NCI-H2081 (cell line): ENCODE measurements at places on chromosomes 2 and 18.

DNA sequence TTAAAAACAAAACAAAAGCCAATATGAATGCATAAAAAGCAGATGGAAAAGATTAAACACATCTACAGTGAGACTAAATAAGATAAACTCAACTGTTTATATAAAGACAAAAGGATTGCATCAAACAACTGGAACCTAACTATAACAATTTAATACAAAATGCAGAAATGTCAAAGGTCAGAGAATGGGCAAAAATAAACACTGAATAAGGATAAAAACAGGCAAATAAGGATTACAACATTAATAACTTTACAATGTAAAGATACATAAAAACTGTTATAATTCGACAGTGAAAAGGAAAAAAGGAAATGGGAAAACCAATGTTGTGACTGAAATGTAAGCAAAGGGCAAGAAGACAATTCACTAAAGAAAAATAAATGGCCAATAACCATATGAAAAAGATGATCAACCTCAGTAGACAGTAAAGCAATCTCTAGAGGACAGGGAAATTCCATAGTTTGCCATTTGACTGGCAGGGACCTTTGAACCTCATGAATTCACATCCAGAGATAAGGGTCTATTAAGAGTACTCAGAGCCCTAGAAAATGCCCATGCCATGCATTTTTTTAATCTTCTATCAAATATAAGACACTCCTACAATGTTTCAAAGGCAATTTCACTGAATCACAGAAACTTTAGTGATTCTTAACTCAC, 83.7 kb downstream of the TMEM131 start:
- no peak for DNase-seq

GRCh38 chr2:39511605-39512433, 74.7 kb upstream of the MAP4K3 start:
- no peak for DNase-seq

DNA sequence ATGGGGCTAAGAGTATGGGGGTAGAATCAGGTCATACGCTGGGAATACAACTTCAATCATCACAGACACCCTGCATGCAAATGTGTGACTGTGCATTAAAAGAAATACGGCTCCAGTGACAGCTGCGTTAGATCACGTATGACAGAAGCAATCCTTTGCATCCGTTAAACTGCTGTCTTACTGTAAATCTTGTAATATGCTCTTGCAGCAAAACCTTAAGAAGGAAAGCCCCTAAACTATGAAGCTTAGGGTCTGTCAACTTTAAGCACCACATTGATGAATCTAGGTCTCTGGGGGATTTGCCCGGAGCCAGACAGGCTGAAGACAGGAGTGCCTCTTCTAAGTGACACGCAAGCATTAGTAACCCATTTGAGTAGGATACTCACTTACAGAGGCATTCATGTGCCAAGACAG, 84.7 kb upstream of the EML6 start:
- DNase-seq: no peak

- peak; percentile 94 for DNase-seq
Observed at GRCh38 chr2:138321458-138321857, 180.1 kb upstream of the SPOPL start.

DNA sequence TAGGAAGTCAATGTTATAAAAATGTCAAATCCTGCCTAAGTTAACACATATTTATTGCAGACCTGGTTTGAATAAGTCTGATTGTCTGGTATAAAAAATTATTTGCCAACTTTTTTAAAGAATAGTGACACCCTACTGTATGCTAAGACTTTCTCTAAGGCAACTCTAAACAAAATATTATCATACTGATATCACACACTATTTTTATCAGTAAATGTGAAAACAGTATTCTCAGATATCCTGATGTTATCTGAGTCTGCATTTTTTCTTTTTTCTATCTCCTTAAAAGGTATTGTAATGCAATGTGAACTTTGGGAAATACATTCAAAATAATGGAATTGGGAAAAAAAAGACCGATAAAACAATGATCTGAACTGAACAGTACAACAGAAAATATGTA, 127.1 kb downstream of the DOCK10 start:
- no peak for DNase-seq

DNA sequence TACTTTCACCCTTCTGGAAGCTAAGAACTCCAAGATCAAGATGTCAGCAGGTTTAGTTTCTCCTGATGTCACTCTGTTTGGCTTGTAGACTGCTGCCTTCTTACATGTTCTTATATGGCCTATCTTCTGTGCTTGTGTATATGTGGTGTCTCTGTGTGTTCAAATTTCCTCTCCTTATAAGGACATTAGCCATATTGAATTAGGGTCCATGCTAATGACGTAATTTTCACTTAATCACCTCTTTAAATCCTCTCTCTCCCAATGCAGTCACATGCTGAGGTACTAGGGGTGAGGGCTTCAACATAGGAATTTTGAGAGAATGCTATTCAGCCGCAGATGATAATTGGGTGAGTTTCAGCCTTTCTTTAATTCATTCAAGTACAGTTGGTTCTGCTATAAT, 458.3 kb upstream of the SYT4 start:
- no peak for DNase-seq

DNA sequence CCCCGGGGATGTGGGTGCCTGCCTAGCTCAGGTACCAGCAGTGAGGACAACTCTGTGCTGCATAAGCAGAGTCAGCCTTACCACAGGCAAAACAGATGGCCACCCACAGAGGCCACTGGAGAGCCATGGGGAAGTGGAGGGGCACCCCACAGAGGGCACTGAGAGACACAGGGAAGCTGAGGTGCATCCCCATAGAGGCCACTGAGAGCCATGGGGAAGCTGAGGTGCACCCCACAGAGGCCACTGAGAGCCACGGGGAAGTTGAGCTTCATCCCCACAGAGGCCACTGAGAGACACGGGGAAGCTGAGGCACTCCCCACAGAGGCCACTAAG, 134.1 kb upstream of the EPAS1 start:
- no peak for DNase-seq

DNA sequence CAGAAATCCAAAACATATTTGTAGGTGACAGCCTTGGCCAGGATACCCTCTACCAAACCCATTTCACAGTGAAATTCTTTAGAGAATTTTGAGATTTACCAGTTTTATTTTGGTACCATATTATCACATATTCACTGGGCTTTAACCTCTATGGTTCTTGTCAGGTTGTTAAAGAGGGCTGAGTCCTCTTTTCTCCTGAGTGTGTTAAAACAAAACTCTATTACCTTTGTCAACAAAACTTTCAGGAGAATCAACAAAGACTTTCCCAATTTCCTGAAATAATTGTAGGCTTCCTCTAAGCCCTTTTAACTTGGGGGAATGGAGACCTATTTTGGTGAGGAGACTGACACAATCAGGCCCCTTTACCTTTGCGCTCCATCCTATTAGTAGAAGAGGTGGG, 155.2 kb downstream of the TRABD2A start:
- no peak for DNase-seq

DNA sequence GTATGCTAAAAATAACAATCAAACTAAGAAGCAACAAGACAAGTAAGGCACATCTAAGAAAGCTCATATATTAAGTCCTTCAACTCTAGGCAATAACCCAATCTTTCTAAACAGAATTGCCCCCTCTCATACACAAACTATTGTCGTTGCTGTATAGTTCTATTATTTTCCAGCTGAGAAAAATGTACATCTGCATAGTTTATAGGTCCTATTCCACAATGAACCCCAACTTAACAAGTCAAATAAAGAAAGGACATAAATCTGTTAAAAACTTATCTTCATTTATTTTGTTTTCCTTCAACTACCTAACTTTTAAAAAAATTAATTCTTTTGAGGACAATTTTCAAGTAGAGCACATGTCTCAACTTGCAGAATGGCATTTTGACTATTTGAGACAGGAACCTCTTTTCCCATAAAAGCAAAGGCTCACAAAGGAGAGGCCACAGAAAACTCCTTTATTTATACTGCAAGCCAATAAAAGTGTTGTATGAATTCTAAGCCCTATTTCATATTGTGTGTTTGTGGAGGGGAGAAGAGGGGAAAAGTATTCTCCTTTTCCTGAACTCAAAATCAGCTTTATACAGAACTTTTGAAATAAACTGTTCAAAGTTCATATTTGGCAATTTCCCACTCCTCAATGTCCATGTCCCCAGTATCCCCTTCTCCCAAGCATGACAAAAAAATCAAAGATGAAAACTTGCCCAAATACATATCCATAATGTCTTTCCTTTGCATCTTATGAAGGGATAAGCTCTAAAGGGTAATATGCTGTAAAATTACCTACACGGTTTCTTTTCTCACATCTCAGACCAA, 37.4 kb downstream of the RTN4 start:
- DNase-seq: no peak
